NCI-H2081 treated with DMSO at 0.1 percent for 48 hours (cell line): ENCODE measurements at places on chromosomes 13 and 19.

DNA sequence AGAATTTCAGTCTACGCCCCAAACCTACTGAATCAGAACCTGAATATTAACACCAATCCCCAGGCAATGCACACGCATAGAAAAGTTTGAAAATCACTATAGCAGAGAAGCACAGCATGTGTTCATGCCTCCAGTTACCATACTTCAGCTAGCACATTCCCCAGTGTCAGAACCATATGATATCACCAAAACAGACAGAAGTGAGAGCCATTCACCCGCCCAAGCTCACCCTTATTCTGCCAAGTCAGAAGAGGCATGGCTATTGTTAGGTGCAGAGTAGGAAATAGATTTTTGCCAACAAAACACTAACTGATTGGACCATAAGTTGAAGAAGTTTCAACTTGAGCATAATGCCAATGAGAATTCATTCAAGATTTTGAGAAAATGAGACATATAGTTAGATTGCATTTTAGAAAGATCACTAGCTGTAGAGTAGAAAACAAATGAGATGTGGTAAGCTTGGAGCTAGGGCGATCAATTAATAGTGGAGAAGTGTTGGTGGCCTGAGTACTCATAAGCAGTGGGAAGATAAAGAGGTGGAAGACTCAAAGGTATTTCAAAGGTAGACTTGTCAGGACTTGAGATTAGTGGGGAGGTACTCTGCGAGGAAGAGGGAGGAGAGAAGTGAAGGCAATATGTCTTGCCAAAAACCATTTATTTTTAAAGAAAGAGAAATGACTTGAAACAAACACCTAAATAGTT, 492.4 kb downstream of the SUCLA2 start:
- DNase-seq: no peak

DNA sequence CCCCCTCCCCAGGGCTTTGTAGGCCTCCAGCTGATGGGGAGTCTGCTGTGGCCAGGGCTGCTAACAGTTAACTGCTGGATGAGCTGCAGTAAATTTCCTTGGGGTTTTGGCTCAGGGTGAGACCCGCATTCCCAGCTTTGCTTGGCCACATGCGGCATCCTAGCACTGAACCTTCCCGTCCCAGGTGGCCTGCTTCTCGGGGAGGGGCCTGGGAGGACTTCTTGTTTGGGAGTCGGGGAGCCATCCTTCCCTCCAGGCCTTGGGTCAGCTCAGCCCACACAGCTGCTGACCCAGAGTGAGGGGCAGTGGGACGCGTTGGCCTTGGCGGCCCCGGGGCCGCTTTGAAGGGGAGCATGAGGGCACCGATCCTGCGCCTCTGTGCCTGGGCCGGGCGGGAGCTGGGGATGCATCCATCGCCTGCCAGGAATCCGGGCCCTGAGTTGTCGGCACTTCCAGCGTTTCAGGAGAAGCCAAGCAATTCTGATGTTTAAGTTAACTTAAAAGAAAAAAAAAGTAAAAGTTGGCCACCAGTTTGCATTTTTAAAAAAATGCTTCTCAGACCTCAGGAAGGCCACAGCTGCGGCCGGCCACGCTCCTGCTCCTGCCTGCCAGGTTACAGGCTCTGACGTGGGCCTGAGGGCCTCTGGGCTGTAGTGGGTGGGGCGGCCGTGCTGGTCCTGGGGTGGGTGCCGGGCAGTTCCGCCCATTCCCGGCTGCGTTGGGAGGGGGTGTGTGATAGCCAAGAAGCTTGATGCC, 27.7 kb downstream of the CRTC1 start:
- no peak for DNase-seq

DNA sequence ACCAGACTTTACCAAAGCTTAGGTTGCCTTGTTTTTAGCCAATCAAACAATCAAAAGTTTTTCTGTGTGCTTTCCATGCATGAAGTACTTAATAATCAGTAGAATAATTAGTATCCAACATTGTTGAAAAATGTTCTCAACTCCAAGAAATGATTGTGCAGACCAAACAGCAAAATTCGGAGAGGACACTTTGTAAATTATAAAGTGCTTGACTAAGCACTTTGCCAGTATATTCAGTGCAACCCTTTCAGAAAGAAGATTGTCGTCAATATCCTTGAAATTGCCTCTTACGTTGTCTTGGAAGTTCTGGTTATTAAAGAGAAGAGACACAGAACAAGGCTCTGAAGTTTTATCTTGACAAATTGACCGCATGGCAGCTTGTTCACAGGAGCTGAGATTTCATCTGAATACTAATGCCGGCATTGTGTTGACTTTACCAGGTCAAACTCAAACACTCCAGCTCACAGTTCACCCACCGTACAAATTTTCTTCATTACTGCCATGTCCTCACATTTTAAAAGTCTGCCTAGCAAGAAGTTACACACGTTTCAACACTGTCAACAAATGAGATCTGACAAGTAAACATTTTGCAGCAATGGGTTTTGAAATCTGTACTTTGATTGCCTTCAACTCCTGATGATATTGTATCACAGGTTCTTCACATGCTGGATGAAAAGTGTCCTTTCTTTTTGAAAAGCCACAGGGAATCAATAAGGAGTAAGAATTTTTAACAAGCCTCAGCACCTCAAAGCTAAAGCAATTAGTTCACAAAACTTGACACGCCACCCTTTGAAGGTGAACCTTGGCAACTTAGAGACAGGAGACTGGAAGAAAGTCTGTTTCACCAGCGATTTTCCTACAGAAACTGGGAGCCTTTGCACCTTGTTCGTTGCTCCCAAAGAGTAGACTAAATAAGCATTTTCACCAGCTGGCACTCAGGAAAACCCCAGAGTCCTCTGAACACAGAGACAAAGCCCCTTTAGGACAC, 150.9 kb downstream of the RFC3 start:
- no peak for DNase-seq

- DNase-seq: no peak
Measured at GRCh38 chr13:29561918-29562317, 33.6 kb downstream of the SLC7A1 start.

GRCh38 chr13:112172017-112172416, 105.1 kb downstream of the SOX1 start:
- DNase-seq: no peak

GRCh38 chr13:48715977-48716376, 62.2 kb downstream of the CYSLTR2 start:
- DNase-seq: no peak

GRCh38 chr13:106423530-106423929, 111.9 kb downstream of the EFNB2 start:
- DNase-seq: no peak

DNA sequence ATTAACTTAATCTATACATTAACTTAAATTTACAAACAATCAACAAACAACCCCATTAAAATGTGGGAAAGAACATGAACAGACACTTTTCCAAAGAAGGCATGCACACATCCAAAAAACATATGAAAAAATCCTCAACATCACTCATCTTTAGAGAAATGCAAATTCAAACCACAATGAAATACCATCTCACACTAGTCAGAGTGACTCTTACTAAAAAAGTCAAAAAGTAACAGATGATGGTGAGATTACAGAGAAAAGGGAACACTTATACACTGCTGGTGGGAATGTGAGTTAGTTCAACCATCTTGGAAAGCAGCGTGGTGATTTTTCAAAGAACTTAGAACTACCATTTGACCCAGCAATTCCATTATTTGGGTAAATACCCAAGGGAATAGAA, 759.2 kb upstream of the SLITRK1 start:
- no peak for DNase-seq

- no peak for DNase-seq
Measured at GRCh38 chr13:25440061-25440460, 68.3 kb downstream of the ATP8A2 start.
